ENCODE measurements at places on chromosomes 11 and 22. TPM values are rescaled to one million over a fixed set of nuclear protein-coding genes. Genes with fewer than 3 reads are reported as not detected.

DNA sequence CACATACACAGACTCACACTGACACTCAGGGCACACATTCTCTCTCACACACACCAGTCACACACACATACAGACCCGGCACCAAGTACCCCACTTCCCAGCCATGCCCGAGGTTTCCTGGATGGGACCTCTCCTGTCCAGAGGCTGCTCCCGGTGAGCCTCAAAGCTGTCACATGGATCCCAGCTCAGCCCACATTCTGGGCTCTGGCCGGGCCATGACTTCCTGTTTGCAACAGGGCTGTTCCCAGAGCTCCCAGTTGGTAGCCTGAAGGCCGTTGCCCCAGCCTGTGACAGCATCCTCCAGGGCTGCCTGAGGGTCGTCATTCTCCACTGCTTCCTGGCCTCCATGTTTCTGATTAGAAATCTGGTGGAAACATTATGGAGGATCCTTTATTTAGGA lies 14.6 kb upstream of the CYP2D6 start:
- no peak for DNase-seq

GRM5 gene
- total RNA-seq, result not detected

DNA sequence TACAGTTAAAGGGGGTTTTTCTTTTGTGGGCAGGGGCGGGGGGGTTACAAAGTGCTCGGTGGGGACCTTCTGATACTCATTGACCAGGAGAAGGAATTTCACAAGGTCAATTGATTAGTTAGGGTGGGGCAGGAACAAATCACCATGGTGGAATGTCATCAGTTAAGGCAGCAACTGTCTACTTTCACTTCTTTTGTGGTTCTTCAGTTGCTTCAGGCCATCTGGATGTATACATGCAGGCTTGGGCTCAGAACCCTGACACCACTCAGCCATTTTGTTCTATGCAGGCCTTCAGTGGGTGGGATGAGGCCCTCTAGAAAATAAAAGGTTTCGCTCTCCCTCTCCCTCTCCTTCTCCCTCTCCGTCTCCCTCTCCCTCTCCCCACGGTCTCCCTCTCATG lies 29.6 kb downstream of the TSPAN32 start:
- no peak for DNase-seq

CABP7 gene
- not detected for total RNA-seq

RASGRP2 gene
- total RNA-seq, result 12.1 TPM

- DNase-seq, result no peak
Observed at GRCh38 chr11:119936426-119936825, 201.5 kb downstream of the TRIM29 start.

- DNase-seq, result no peak
Observed at GRCh38 chr11:120017582-120018150, 120.2 kb downstream of the TRIM29 start.

DNA sequence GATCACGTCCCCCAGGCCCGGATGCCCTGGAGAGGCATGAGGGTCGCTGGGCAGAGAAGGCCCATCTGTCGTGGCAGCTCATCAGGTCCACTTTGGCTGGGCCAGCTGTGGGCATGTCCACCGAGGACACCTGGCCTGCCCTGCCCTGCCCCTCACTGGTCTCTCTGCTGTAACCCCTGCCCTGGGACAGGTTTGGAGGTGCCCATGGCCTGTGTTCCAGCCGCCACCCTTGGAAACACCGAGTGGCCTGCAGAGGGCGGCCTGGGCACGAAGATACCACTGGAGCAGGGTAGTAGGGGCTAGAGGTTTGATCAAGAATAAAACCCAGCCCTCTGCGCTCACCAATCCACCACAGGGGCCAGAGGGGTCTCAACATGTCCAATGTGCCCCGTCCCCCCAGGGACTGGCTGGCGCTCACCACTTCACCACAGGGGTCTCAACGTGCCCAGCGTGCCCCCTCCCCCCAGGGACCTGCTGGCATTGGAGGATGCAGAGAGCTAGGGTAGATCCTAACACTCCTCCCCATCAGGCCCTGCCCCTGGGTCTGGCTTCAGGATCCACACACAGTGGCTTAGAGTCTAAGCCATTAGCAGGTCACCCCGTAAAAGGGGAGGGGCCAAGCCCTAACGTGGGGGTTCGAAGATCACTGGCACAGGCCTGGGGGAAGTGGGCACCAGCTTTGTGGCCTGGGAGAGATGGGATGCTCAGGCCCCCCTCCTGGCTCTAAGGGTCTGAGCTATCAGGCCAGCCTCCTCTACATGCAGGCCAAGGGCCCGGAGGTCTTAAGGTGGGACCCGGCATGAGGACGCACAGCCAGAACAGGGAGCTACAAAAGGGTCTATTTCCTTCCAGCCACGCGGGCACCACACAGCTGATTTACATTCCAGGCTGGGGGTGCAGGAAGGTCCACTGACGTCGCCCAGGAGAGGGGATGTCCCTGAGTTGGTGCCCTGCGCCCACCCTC lies 1.3 kb upstream of the HDAC10 start:
- DNase-seq, result peak; percentile 61

RAB1B gene
- 43.8 TPM for total RNA-seq

- no peak for DNase-seq
Observed at GRCh38 chr11:5369789-5370188, 13.8 kb upstream of the OR51M1 start.

OR52M1 gene
- total RNA-seq, result not detected

GRCh38 chr22:47442821-47443220 lies 680.4 kb downstream of the TBC1D22A start:
- no peak for DNase-seq

OR52H1 gene
- 0.14 TPM for total RNA-seq

DNA sequence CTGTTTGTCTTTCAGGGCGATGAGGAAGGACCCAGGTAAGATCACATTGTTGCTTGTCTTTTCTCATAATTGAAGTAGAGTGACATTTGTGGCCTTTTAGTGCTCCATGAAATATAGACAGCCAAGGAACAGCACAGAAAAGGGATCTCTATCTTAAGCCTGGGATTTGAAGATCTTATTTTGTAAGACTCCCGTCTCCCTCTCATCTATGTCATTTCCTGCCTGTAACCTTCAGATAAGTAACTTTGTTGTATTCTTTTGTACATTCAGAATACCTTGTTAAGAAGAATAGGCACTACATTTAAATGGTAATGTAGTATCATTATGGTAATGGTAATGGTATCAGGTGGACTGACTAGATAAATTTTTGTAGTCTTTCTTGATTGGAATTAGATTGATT lies 72.8 kb downstream of the TRIM44 start:
- DNase-seq, result no peak

DNA sequence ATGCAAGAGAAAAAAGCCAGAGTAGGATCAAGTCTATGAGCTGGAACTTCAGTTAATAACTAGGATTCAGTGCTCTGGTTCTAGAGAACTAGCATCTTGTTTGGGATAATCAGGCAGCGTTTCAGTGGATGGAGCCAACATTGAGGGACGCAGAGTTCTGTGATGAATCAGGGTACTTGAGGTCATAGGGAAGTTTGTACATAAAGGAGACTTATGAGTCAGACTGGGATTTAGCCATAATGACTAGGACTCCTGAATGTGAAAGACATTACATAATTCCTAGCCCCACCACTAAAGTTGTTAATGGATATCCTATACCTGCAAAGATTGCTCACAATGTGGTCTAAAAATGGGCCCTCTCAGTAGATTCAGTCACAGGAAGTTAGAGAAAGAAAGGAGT lies 6.8 kb downstream of the SLN start:
- DNase-seq, result no peak

All from liver (tissue), 10 donors.